ENCODE measurements at places on chromosomes 3 and 15.
A peak's percentile ranks its signal among the peaks of the same experiment; 100 is the strongest.

- no peak for DNase-seq
These were observed 112.7 kb downstream of the KLF13 start for GRCh38 chr15:31439328-31439727.

DNA sequence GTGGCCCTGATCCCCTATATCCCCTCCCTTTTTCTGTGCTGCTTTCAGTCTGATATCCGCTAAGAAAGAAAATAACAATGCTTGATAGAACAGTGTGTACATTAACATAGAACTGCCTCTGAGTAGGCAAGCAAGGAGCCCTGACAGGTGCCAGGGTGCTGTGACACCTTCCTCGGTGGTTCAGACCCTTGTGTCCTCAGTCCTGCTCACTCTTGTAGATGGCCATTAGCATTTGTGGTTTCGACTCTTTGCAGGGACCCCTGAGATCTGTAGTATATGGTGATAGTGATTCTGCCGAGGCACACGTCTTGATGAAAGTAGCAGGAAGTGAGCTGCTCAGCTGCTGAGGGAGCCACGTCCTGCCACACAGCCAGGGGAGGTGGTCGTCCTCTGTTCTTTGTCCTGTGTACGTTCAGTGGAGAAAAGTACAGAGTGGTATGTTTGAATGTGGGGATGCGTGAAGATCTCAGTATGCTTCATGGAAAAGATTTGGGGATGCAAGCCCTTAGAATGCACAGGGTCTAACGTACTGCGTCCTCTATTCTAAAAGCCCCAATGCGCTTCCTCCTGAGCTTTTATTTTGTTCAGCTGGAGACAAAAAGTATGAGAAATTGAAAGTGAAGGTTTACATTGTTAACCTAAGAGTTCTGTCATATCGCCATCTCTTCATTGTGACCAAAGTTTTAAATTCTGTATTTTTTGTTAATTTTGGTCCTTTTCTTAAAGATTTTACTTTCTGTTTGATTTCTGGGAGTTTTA is 35.4 kb downstream of the PXYLP1 start:
- no peak for DNase-seq

DNA sequence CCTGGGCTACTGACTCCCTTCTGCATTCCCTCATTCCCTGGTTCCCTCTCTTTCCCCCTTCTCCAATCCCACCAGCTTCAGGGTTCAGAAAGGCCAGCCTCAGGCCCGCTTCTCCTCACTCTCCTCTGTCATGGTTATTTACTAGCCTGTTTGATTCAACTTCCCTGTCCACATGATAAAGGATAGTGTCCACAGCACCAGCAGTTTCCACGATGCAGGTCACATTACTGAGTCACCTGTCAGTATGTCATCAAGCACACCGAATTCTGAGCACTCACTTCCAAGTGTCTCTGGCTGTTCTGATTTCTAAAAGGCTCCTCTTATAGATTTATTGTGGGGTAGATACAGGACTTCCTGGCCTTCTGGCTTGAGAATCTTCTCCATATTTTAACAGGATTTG is 96.6 kb upstream of the CTNNB1 start:
- DNase-seq, result no peak

- DNase-seq, result no peak
These were observed 309.0 kb downstream of the GBE1 start for GRCh38 chr3:81452418-81452817.

DNA sequence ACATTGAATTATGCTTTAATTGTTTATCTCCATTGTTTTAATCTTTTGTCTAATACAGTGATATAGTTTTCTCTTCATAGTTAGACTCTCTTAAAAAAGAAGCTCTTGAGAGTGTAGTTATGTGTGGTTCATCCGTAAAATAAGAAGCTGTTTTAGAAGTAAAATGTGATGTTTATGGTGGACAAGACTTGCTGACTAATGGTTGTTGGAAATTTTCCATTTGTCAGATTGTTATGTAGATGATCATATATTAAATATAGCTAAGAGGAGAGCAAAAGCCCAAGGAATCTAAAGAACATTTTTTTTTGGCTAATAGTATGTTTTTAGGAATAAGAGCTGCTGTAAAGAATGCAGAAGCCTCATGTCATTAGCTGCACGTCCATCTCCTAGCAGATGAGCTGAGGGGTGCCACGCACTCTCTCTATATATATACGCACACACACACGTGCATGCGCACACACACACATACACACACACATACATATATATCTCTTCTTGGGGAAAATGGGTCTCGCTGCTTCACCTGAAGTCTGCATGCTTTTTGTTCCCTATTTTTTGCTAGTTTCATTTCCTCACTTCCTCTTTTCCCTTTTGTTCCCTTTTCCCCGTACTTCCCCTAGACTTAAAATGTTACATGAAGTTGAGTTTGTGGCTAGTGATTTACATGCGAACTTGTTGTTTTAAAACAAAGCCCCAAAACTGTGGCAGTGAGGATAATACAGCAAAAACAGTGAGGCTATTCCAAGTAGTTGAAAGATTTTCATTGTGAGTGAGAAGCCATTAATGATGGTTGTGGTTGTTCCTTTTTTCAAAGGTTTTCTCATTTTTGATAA is 107.8 kb downstream of the MBNL1 start:
- no peak for DNase-seq

GRCh38 chr3:10766049-10766705 is 49.9 kb upstream of the SLC6A11 start:
- DNase-seq, result no peak

DNA sequence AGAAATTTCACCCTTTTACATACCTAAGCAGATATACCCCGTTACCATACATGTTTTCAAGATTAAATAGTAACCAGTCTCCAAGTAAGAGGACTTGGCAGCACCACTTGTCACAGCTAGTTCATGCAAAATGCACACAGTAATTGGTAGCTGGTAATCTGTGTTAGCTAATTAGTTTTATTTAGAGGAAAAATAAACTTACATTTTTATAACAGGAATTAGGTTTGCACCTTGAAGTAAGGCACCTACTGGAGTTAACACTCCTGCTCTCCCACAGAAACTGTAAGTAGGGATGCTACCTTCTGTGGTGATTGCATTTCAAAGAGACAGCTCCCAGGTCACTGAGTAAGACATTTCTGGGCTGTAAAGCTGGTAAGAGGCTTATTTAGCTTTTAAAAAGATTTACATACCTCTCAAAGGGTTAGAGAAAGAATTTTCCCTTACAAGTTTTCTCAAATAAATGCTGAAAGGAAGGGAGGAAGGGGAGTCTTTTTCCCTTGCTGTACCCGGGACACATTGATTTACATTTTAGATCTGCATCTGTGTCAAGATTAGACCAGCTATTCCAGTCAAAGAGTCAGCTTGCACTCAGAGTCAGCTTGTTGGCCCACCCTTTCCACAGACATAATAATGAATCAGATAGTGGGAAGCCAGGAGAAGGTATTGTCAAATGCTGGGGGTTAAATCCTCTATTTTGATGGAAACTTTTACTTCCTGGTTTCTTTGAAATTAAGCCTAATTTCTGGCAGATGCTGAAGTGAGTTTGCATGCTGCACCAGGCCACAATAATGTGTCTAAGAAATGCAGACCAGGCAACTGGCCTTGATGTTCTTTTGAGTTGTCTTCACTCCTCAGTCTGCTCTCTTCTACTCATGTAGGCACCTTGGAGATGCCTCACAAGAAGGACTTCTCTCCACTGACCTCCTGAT is 77.6 kb upstream of the CHD2 start:
- no peak for DNase-seq

DNA sequence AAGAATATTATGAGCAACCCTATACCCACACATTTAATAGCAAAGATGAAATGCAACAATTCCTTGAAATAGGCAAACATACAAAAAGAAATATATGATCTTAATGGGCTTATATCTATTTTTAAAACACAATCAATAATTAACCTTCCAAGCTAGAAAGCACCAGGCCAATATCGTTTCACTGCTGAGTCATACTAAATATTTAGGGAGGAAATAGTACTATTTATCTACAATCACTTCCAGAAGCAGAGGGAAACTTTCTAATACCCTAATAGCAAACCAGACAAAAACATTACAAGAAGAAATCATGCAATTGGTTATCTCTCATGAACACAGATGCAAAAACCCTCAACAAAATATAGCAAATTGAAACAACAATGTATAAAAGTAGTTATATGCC is 207.8 kb downstream of the MTHFS start:
- no peak for DNase-seq

- DNase-seq, result no peak
These were observed 109.7 kb downstream of the LRRK1 start for GRCh38 chr15:101028772-101029438.

GRCh38 chr3:115761927-115762305 is 138.6 kb downstream of the GAP43 start:
- peak; percentile 85 for DNase-seq

All from myocyte (in vitro differentiated cells).